ENCODE measurements at places on chromosomes 3 and 15.

DNA sequence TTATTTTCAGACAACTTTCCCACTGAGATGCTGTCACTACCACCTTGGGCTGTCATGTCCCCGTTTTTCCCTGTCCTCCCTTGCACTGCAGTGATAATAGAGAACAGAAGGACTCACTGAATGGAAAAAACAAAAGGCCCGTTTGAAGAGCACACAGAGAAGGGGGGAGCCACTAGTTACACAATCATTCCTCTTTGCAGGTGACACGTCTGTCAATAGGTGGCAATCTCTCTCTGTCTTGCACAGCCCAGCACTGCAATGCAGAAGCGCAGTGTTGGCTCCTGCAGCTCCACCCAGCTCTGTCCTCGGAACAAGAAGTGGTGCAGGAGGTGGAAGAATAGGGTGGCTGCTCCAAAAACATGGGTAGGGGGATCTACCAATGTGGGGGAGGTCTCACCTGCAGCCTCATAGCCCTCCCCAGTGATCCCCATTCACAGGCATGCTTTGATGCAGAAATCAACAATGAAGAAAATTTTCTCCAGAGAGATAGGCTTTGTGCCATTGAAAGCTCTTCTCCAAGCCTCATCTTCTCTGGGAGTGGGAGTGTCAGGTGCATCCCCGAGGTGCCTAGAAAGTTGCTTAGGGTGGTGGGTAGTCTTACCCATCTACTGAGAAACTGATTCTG is 31.8 kb downstream of the FSTL1 start:
- DNase-seq: peak; percentile 17

- DNase-seq: no peak
Measured at GRCh38 chr3:195084746-195085145, 186.2 kb downstream of the XXYLT1 start.

GRCh38 chr15:38709196-38709595 is 144.6 kb upstream of the RASGRP1 start:
- DNase-seq: no peak

DNA sequence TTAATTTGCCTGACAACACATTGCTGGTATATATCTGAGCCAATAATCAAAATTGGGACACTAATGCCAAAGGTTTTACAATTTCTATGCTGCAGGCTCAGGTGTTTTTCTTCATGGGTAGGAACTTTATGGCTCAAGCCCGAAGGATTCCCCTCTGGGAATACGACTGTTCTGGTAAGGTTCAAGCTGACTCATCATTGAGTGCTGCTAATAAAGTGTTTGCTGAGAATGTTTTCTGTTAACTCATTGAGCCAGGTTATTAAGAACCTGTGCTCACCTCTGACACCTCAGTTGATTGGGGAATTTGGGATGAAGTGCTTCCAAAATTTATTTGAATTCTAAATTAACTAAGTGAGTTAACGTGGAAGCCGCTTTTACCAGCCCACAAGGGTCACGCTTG is 135.8 kb upstream of the CTDSPL start:
- no peak for DNase-seq

DNA sequence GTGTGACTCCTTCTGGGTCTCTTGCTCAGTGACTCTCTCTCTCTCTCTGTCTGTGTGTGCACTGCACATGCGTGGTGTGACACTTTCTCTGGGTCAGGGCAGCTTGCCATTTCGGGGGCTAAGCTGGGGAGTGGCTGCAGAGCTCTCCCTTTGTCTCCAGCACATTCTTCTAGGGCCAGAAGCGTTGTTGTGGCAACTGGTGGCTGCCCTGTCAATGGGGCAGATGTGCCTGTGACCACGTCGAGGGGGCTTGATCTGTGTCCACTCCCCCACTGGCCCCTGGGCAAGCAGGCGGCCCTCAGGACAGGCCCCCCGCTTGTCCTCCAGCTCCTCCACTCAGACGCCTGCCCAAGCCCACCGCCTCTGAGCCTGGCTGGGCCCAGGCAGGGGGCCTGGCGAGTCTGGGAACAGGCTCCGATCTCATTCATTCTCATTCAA is 67.8 kb downstream of the WNT7A start:
- no peak for DNase-seq

GRCh38 chr3:192840143-192840836 is 77.4 kb downstream of the MB21D2 start:
- DNase-seq: no peak
